Breast epithelium (tissue), 4 donors: ENCODE measurements at places on chromosomes 2 and 18. TPM values are rescaled to one million over a fixed set of nuclear protein-coding genes. Genes with fewer than 3 reads are reported as not detected.

DNA sequence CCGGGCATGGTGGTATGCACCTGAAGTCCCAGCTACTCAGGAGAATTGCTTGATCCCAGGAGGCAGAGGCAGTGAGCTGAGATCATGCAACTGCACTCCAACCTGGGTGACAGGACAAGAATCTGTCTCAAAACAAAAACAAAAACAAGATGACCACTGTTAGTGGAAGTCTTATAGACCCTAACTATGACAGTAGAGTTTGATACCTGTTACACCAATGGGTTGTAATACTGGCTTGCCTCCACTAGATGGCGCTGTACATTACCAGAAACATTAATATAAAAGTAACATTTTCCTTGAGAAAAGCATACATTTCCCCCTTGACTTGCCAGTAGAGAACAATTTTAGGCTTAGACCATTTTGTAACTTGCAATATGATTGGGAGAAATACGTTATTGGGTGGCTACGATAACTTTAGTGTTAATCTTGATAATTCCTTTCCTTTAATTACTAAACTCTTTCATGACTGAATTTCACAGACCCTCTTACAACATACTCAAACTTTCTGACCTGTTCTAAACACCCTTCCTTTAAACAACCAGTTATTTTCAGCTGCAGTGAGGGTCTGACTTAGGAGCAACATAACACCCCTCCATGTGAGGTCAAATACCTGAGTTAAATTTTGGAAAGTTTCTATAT is 19.5 kb downstream of the SLC25A52 start:
- no peak for DNase-seq

GRCh38 chr2:182444806-182445205 is 18.0 kb upstream of the PDE1A start:
- DNase-seq = no peak

- DNase-seq = no peak
Measured at GRCh38 chr2:60070196-60070595, 483.3 kb downstream of the BCL11A start.

DNA sequence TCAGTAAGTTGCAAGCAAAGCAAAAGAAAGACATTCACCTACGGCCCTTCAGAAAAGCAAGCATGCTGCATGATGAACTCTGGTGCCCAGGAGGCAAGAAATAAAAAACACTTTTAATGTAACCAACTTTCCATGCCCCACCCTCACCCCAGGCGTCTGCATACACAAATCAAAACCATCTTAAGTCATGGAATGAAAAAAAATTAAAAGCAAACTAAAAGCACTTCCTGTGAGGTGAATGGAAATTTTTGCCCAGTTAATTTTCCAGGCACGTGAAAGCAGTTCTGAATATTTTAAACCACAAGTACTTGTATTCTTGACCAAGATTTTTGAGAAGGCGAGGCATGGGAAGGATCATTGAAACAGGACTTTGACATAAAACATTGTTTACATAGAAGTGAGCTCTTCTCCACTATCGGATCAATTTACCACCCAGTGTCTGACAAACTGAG is 2.5 kb upstream of the ICOS start:
- no peak for DNase-seq

DNA sequence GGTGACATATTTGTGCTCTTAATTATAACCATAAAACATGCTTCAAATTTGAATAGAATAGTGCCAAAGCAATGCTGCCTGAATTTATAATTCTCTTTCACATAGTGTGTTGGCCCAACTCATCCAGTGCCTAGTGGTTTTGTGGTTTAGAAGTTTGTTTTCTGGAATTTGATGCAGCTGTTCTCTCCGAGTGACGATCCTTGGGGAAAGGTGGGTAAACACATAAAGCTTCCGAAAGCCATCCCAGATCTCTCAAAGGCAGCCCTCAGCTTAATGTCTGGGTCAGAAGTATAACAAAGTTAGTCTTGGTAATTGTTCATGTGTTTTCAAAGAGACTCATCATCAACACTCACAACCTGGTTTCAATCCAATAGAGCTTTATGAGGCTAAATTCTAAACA is 235.6 kb upstream of the CDH2 start:
- DNase-seq = no peak

- DNase-seq = no peak
Measured at GRCh38 chr2:19933351-19933981, 31.7 kb upstream of the TTC32 start.

Gene HJURP
- total RNA-seq = not detected

Gene SP3
- total RNA-seq = 104 TPM

Gene SPATA3
- total RNA-seq = not detected

Gene AQP12A
- not detected for total RNA-seq

Gene FECH
- 40.2 TPM for total RNA-seq

Gene GPR45
- total RNA-seq = not detected

Gene ATG16L1
- 61.9 TPM for total RNA-seq

Gene RGPD3
- 1.6 TPM for total RNA-seq
